ENCODE measurements at places on chromosomes 4 and X.

GRCh38 chr4:7628432-7628831 is 193.7 kb upstream of the PSAPL1 start:
- DNase-seq, result no peak

- DNase-seq, result no peak
Observed at GRCh38 chr4:87974856-87975462, 555 bp upstream of the SPP1 start.

- DNase-seq, result no peak
Observed at GRCh38 chrX:19840899-19841648, 46.3 kb downstream of the SH3KBP1 start.

DNA sequence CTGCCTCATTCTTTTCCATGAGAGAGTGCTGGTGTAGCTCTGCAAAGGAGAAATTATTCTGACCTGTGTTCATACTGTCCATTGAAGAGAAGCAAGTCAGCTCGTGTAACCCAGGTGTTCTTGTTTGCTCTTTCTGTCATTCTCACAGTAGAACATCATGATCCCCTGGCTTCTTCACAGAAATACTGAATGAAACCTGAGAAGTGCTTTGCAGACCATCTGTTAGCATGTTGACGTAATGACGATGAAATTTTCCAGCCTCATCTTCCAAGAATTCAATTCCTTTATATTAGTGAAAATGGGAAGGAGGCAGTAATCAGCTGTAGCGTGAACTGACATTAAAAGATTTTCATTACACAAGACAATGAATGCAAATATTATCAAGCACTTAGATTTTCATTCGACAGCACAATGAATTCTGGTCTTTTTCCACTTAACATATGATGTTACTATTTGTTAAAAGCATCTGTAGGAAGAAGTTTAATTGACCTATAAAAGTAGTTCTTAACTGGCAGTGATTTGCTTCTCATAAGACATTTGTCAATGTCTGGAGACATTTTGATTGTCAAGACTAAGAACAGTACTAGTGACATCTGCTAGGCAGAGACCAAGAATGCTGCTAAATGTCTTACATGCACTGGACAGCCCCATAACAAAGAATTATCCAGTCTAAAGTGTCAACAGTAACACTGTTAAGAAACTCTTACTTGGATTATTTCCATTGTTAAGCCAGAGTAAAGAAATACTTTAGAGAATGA is 246.3 kb downstream of the BANK1 start:
- DNase-seq, result no peak

- no peak for DNase-seq
Observed at GRCh38 chrX:115912372-115912897, 258.1 kb upstream of the AGTR2 start.

DNA sequence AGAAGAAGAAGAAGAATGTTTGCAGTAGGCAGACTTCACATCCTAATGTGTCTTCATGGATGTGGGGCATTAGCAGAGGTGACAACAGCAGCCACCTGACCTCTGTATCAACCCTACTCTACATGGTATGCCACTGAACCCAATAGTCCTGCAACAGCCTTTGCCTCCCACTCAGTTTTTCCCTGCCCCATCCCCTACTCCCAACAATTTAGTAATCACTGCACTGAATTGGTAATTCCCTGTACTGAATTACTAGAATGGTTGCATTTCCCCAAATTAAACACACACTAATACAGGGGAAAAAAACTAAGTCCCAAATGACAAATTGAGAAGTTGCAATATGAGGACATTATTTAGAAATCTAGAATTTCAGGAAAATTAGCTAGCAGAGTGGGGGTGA is 31.4 kb upstream of the FAM241A start:
- no peak for DNase-seq

GRCh38 chrX:150719621-150720020 is 26.4 kb downstream of the MTMR1 start:
- no peak for DNase-seq

DNA sequence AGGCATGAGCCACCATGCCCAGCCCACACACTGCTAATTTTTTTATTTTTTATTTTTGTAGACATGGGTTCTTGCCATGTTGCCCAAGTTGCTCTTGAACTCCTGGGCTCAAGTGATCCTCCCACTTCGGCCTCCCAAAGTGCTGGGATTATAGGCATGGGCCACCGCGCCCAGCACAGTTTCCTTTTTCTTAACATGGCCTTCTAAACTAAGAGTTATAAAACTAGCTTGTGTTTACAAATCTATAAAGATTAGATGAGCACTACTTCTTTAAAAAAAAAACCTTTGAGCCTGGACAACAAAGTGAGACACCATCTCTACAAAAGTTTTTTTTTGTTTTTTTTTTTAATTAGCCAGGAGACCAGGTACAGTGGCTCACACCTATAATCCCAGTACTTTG is 10.7 kb downstream of the GRSF1 start:
- DNase-seq, result no peak

DNA sequence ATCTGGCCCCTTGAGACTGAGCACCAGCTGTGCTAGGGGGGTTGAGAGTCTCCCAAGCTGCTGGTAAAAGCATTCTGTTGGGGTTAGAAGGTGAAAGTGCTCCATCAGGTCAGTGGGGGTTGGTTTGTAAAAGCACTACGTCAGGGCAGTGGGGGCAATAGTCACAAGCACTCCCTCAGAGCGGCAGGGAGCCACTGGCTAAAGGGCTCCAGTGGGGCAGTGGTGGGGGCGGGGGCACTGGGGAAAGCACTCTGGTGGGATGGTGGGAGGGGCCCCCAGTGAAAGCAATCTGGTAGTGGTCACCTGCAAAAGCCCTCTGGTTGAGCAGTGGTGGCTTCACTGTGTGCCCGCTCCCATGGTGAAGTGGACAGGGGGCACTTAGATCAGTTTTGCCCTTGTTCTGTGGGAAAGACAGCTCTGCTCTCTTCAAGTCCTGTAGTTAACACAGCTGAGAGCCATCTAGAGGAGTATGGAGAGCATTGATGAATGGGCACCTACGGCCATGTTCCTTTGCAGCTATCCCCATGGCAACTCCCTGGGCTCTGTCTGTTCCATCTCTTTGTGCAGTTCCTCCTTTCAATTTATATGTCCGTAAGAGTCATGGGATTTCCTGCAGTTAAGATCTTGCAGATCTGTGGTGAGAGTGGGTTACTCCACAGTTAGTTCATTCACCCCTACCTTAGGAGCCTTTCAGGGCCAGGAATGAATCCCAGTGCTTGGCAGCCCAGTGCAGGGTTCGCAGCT is 106.4 kb downstream of the SH3BGRL start:
- no peak for DNase-seq

DNA sequence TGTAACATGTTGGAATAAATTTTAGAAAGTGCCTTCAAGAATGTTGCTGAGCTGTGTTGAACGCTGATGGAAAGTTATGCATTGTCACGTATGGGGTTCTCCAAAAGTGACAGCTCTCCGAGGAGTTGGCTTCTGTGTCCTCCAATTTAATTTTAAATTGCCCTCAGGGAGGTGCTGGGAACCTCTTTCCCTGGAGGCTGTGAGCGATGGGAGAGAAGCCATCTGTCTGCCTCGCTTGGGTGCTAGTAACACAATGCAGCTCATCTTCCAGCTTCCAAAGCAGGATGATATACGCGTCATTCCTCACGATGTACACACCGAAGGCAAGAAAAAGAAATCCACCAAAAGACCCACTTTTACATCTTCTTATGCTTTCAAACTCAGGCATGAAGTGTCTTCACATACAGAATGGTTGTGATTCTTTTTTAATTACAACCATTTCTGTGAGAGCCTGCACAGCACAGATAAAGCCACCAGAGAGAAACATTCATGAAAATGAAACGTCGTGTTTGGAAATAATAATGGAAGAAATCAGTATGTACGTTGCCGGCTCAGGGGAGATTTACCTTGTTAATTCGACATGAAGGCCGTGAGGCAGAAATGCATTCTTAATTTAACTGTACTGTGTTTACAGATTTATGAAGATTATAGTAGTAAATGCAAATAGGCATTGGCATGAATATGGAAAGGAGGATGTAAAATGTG is 218.9 kb downstream of the ASMT start:
- no peak for DNase-seq

- DNase-seq, result no peak
Observed at GRCh38 chrX:143472347-143472938, 44.8 kb downstream of the SPANXN3 start.

DNA sequence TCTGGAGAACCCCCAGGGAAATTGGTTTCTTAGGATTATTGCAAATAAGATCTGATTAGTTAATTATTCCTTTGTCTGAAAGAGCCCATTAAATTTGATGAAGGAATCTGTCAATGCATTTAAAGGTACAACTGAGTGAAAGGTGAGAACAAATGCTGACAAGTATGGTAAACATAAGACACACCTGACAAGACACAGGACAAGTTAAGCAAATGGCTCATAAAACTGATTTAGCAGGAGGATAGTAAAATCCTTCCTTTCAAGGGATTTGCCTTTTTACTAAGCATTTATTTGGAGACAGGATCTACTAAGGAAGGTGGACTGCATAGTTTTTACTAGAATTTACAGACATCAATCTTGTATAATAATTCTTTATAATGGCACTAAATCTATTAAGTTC is 553.9 kb downstream of the SPRY1 start:
- no peak for DNase-seq

DNA sequence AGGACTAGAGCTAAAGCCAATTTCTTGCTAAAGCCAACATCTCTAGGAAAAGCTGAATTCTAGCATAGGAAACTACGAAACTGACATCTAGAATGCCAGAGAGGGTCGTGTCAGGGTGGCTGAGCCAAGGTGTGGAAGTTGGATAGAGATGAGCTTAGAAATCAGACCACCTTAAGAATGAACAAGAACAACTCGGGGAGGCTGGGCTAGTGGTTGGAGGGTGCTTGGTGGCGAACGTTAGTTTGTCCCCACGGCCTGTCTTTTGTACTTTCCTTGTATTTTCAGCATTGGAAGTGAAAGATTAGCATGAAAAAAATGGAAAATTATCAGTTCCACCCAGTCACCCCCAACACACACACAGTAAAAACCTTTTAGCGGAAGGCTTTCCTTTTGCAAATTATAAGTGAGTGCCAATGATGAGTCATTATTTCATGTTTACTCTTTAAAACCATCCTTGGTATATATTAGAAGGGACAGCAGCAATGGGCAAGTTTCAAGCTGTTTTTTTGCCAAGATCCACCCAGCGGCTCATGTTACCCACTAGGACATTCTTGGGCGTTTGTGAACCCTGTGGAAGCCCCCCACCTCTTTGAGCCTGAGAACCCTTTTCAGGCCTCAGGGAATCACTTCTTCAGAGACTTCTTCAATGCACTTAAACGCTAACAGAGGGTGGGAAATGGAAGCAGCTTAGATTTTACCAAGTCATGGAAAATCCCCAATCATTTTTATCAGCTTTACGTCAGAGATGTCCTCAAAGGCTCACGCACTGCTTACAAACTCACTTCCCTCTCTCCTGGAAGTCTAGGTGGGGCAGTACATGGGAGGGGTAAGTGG is 4.9 kb upstream of the PPEF1 start:
- no peak for DNase-seq

DNA sequence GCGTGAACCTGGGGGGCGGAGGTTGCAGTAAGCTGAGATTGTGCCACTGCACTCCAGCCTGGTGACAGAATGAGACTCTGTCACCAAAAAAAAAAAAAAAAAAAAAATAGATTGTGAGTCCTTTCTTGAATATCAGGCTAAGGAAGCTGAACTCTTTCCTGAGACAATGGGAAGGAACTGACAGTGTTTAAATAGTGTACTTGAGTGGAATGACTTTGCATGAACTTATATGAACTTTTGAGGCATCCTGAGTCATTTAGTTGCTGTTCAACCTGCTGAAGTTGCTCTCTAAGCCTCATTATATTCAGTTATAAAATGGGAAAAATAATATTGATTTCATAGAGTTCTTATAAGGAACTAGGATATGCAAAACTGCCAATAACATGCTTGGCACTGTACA is 79.3 kb upstream of the LIMCH1 start:
- DNase-seq, result no peak

DNA sequence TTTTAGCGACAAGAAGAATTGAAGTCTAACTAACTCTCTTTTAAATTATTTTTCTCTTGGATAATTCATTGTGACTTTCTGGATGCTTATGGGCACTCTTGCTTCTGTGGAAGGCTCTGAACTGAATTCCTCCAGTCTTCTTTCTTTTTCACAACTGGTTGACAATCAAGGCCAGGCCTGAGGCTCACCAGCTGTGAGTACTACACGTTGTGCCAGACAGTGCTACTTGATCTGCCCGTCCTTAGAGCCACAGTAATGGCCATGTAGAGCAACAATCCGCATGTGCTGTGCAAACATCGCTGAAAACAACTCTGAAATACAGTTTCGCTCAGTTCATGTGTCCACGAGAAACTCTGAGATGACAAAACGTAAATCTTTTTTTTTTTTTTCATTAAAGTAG is 1336.3 kb upstream of the AGA start:
- DNase-seq, result no peak

DNA sequence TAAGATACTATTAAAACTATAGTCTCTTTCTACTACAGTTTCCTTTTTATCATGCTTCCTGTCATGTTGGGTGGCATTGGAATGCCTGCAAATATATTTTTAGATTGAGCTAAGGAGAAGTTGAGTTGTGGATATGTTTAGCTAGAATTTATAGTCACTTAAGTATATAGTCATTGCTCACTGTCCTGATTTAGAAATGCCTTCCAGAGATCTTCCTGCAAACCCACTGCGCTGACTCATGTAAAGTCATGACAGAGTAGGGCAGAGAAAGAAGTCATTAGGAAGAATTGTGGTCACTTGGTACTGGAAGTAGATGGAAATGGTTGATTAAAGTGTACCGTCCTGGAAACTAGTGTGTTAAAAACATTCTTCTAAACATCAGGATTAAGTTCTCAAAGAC is 490.3 kb upstream of the PABPC4L start:
- no peak for DNase-seq

Measured in stimulated activated CD4-positive, alpha-beta T cell treated with anti-CD3 and anti-CD28 coated beads, Interleukin-1b, Interleukin-23, amount 100 ng/mL, for 1 hour (primary cell).